ENCODE measurements at places on chromosomes 4 and X.

DNA sequence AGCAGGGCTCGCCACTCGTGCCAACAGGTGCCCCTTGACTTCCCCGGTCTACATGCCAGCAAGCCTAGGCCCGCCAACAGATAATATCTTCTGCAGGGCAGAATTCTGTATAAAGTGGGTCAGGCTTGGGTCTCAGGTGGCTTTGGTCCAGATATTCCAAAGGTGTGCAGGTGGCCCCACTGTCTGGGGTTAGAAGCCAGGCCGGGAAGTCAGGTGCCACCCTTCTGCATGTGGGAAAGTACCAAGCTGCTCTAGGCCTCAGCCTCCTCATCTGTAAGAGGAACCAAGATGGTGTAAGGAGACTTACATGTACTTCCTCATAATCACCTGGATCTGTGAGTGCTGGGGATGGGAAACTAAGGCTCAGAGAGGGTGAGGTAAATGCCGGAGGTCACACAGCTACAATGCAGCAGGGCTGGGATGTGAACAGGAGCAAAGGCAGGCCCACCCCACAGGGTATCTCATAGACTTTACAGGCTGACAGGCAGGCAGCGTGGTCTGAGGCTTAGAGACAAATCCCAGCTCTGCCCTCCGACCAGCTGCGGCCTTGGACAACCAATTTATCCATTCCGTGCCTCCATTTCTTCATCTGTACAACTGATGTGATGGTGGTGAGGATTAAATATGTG, 35.9 kb downstream of the WDR1 start:
- no peak for DNase-seq

DNA sequence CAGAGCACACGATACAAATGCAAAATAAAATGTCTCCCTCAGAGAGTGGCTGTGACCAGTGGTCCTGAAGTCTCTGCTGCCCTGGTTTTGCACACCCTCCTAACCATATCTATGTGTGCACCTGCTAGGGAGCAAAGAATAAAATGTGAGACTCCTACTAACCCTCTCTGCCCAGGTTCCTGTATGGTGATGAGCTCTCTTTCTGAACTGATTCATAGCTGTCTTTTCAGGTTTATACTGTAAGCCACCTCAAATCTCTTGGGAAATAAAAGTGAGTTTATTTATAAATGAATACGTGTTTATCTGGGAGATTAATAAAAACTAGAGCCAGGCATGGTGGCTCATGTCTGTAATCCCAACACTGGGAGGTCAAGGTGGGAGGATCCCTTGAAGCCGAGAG, 126.0 kb upstream of the RBPJ start:
- no peak for DNase-seq

DNA sequence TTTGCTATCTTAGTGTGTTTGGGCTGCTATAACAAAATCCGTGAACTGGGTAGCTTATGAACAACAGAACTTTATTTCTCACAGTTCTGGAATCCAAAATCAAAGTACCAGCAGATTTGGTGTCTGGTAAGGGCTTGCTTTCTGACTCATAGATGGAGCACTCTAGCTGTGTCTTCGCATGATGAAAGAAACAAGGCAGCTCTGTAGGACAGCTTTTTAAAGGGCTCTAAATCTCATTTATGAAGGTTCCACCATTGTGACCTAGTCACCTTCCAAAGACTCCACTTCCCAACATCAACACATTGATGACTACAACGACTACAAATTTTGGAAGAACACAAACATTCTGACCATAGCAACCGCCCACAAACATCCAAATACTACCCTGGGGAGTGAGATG, 158.6 kb upstream of the LCORL start:
- no peak for DNase-seq

DNA sequence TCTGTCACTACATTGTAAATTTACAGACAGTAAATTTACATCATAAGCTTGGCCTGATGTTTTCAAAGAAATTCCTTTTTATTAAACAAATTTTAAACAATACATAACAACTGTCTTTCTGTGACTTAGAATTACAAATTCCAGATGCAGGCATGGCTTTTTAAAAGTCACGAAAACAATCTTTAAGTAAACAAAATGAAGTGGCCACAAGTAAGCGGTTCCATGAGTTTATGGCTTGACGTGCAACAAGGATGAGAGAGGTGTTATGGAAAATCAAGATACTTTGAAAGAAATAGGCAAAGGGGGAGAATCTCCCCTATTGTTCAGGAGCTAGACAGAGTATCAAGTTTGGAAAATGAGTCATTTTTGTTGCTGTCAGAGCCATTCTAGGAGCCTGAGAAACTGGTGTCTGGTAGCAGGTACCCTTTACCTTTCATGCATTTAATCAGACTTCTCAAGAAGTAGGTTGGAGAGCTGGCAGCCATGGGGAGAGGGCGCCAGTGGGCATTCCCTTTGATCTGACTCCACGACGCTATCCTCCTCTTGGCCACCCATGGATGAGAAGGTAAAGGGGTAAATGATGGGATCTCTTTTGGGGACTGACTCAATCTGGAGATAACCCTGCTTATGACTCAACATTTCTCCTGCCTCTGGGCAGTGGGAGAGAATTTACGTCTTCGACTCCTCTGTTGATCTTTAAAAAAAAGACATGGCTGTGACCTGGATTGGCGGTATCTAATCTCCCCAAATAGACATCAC, 217.2 kb downstream of the SPRY1 start:
- no peak for DNase-seq

DNA sequence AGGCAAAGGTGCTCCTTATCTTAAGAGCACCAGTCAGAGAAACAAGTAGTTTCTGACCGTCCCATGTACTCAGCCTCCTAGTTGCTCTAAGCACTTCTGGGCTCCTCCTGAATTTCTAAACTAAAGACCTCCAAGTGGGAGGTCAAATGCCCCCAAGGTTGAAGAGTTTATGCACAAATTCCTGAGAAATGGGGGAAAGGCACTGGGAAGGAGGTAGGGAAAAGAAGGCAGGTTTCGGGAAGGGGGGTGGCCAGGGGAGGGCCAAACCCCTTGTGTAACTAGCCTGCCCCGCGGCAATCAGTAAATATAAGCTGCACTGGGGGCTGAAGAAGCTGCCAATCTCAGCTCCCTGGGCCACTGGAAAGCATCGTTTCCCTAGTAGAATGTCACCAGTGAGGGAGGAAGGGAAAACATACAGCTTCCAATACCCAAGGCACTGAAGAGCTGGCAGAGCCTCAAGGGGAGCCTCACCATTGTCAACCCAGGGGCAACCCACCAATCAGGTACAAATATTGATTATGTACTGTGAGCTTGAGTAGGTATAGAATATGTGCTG, 3.4 kb downstream of the FOXO4 start:
- DNase-seq, result no peak

DNA sequence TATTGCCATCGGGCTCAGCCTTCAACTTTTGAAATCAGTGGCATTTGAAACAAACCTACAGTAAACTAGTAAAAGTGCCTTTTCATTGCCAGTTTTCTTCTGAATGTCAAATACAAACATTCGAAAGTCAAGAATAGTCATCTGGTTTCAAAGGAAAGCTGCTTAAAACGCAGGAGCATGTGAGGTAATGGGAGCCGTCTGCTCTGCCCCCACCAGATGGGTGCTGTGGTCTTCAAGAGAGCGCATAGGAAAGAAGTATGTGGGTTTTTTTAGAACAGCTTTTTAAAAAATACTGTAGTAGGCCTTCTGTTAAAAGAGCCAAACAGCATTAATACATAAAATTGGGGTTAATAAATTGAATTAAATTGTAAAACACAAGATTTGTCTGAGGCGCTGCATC, 88.6 kb downstream of the STOX2 start:
- no peak for DNase-seq

DNA sequence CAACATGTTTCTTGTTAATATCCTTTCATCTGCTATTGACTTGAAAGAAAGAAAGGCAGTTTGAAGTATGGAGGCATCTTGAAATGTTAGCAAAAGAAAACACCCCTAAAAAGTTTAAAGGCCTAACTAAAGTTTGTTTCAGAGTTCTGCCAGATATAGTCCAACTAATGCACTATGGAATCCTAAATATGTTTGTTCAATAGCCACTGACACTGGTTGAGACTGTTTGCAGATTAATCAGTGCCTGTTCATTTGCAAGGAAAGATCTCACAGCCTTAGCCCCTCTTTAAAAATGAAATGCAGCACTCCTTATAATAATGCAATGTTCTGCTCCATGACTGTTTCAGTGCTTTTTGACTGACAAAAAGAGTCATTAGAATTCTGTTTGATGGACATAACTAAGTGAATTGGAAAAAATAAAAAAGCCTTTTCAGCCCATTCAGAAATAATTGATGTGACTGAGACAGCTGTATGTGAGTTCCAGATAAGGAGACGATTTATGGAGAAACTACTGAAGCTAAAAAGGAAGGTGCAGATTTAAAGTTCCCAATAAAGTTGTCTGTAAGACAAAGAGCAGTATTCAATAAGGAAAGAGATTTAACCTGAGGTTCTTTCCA, 192.0 kb downstream of the PCDH7 start:
- no peak for DNase-seq

GRCh38 chrX:1529328-1529727, 7.7 kb downstream of the P2RY8 start:
- no peak for DNase-seq

GRCh38 chr4:124946696-124947095, 234.2 kb upstream of the ANKRD50 start:
- DNase-seq, result no peak

- DNase-seq, result no peak
These were observed 74.2 kb downstream of the FAM13A start for GRCh38 chr4:88982757-88983156.

- DNase-seq, result peak; percentile 5
These were observed 21.8 kb upstream of the CSF2RA start for GRCh38 chrX:1246816-1247215.

DNA sequence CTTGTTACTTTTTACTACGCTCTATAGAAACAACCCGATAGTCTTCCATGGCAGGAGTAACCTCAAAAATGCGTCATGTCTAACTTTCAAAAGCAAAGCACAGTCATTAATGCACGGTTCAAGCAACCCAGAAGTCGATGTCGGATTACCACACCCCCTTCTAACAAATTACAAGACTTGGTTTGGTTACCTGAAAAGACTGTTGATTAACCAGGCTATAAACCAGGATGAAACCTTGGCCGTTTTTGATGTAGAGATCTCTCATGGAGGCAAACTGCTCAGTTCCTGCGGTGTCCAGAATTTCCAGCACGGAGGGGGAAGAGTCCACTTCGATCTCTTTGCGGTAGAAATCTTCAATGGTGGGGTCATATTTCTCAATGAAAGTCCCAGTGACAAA, 2.4 kb downstream of the RAP2C start:
- no peak for DNase-seq

- peak; percentile 63 for DNase-seq
These were observed 804.2 kb downstream of the CENPC start for GRCh38 chr4:66741081-66741480.

Data from HS-27A (cell line).